ENCODE measurements at places on chromosomes 4 and X. TPM values are rescaled to one million over a fixed set of nuclear protein-coding genes. Genes with fewer than 3 reads are reported as not detected.

DNA sequence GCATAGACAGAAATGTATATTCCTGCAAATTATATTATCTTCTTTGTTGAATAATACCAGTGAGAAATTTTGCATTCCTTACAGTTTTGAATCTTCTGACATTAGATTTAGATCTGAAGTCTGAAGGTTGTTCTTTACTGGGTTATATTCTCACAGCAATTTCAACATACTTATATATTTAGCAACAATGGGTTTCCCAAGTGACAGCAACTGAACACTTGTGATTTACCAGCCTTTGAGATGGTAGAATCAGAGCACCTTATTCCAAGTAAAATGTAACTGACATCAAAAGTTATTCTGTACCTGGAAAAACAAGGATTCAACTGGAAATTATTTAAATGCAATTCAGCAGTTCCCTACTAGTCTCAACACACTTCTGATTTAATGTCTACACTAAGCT lies 66.0 kb downstream of the RELL1 start:
- DNase-seq = no peak
- no peak overlapping the region for H3K4me3 ChIP-seq
- peaks cover 3% of the 10 kb centered on the region for H3K36me3 ChIP-seq
- no peak overlapping the region for H3K27ac ChIP-seq
- H3K4me1 ChIP-seq = no peaks in the 10 kb centered on the region
- no peaks in the 10 kb centered on the region for H3K27me3 ChIP-seq

DNA sequence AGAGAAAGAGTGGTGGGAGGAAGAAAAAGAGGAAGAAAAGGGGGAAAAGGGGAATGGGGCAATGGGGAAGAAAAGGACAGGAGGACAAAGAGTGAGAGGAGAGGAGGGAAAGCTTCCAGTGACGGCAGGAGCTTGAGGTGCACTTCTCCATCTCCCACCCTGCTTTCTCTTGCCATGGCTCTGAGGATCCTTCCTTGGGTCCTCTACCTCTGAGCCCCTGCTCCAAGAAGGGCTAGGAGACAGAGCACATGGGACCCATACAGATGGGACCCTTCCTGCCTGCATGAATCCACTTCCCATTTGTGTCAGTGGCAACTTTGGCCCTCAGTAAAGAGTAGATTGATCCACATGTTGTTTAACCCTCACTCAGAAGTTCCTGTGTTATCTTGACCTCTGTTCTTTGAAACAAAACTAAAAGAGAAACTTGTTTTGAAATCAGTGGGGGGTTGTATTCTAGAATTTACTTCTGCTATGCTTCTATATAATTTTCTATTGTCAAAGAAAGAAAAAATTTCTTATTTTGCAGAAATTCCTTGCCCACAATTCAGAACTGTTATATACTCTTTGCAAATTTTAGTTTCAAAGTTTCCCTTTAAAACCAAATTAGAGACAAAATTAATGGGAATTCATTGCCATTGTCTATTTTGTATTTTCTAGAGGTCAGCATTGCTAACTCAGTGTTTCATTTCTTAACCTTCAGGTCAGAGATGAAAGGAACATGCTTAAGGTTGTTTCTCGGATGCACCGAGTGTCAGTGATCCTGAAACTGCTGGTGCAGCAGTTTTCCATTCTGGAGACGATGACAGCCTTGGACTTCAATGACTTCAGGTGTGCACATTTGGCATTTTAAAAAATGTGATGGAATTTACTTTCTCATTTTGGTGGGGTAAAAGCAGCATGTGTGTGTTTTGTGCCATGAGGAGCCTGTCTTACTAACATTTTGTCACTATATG lies 5.0 kb downstream of the TDO2 start:
- no peak for DNase-seq
- H3K36me3 ChIP-seq = no peaks in the 10 kb centered on the region
- peaks cover 1% of the 10 kb centered on the region for H3K27me3 ChIP-seq
- H3K4me3 ChIP-seq = no peak overlapping the region
- H3K4me1 ChIP-seq = no peaks in the 10 kb centered on the region

DNA sequence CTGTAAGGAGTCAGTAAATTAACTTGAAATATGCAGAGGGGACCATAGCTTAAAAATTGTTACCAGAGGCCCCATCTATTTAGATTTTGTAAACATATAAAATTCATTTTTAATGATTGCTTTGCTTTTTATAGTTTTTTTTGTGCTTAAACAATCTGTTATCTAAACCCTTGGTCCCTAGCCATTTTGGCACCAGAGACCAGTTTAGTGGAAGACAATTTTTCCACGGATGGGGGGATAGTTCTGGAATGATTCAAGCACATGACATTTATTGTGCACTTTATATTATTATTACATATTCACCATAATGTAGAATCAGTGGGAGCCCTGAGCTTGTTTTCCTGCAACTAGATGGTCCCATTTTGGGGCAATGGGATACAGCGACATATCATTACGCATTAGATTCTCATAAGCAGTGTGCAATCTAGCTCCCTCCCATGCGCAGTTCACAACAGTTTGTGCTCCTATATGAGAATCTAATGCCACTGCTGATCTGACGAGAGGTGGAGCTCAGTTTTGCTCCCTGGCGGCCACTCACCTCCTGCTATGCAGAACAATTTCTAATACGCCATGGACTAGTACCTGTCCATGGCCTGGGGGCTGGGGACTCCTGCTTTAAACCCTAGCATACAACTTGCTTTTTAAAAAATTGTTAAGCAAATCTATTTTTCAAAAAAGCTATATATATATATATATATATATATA lies 5.9 kb downstream of the ZXDA start:
- H3K27ac ChIP-seq = no peak overlapping the region
- no peak for DNase-seq
- no peaks in the 10 kb centered on the region for H3K27me3 ChIP-seq
- H3K4me3 ChIP-seq = no peak overlapping the region
- H3K4me1 ChIP-seq = peaks cover 10% of the 10 kb centered on the region

GRCh38 chr4:87018753-87019152 lies 83.9 kb downstream of the AFF1 start:
- H3K4me1 ChIP-seq = peaks cover 48% of the 10 kb centered on the region
- H3K27me3 ChIP-seq = no peaks in the 10 kb centered on the region
- no peak overlapping the region for H3K4me3 ChIP-seq
- H3K27ac ChIP-seq = no peak overlapping the region
- no peaks in the 10 kb centered on the region for H3K36me3 ChIP-seq
- no peak for DNase-seq

DNA sequence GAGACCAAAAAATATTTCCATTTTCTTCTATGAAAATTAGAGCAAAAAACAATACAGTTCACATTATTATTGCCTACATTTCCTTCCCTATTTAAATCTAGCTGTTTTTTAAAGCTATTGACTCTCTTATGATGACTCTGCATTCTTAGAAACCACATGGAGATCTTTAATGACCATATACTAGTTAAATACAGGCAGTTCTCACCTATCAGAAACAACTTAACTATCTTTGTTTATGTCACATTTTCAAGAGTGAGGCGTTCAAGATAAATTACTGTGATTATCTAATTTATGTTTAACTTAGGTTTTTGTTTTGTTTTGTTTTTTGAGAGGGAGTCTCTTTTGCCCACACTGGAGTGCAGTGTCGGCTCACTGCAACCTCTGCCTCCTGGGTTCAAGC lies 3.0 kb downstream of the CISD2 start:
- no peak overlapping the region for H3K4me3 ChIP-seq
- no peak for DNase-seq
- H3K27ac ChIP-seq = no peak overlapping the region
- H3K27me3 ChIP-seq = no peaks in the 10 kb centered on the region
- H3K4me1 ChIP-seq = peaks cover 14% of the 10 kb centered on the region
- H3K36me3 ChIP-seq = peaks cover 14% of the 10 kb centered on the region

The KIF4A gene
- 0.41 TPM for total RNA-seq

The IQCM gene
- not detected for total RNA-seq

The VCX3B gene
- not detected for total RNA-seq

The AFM gene
- total RNA-seq = not detected
